ENCODE measurements at places on chromosomes 4 and X.
A peak's percentile ranks its signal among the peaks of the same experiment; 100 is the strongest.

- DNase-seq = no peak
These were observed 368.9 kb upstream of the CTSO start for GRCh38 chr4:156322592-156322991.

DNA sequence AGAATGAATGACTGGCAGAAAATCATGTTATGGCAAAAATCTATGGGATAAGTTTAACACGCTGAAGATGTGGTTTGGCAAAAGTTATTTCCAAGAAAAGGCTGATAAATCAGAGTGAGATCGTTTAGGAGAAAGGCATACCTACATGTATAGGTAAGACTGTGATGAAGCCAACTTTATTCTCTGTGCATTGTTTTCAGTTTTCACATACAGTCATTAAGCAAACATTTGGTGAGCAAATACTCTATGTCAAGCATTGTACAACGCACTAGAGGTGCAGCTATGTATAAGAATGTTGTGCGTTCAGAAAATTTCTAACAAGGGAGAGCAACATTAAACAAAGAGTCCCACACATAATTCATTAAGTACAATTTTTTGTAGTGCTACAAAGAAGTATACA, 121.7 kb downstream of the TEX13A start:
- DNase-seq = no peak

DNA sequence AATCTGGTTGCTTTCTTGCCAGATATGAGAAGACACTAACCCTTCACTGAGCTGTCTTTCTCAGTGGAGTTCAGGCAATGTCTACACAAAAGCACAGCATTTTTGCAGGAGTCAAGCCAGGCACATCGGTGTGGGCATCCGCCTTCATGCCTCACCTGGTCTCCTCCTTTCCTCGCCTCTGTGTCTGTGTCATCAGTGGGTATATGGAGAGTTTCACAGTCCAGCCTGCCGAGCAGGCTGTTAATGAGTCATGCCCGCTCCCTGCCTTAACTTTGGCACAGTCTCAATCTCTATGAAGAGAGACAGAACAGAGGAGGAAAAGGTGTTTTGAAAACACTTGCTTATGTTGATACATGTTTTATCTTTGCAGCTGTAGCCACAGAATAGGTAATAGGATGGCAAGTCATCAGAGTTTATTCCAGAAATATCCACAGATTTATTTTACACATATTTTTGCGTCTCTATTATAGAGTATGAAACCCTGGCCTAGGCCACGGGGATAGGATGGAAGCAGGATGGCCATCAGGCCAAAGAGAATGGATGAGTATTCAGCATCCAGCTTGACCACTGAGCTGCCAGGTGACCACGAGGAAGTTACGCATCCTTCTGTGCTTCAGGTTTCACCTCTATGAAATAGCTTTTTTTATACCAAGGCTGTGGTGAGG, 32.8 kb upstream of the MAML3 start:
- DNase-seq = no peak

- DNase-seq = no peak
These were observed 78.7 kb upstream of the OGT start for GRCh38 chrX:71454222-71454621.

DNA sequence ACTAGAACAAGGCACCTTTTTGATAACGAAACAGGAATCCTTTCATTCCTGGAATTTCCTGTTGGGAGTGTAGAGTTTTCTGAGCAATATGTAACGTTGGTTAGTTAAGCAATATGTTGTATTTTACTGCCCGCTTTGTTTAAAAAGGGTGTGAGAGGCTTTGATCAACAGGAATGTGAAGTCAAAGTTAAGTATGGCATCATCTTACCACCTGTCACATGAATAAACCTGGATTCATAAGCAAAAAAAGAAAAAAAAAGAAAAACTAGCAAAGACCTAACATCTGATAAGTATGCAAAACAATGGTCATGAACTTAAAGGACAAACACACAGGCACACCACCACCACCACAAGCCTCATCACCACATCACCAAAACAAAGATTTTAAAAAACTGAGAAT, 7.1 kb upstream of the CXCL5 start:
- no peak for DNase-seq

DNA sequence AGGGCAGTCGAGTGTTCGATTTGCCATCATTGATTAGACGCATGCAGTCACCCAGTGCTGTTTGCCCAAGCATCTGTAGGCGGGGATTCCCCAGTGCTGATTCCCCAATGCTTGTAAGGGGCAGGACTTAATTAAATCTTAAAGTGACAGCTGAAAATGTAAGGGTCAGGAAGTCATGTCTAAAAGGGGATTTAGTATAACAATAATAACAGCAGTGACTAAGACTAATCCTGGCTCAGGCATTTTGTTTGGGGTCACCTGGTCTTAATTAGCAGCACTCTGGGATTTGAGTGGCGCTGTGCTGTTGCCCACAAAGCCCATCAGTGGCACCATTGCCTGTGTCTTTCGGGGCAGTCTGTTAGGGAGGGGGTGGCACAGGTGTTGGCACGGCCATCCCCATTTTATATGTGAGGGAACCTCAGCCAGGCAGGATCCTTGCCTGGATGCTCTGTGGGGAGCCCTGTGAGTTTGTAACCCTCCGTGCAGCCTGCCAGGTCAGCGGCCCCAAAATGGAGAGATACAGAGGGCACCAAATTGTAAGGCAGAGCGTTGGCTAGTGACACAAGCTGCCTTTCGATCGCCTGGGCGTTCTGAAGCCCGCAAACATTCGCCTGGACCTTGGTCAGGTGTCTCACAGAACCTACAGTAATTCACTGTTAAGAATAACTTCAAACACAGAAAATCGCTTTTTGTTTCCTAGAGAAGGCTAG, 146.7 kb downstream of the TBL1X start:
- DNase-seq = no peak

DNA sequence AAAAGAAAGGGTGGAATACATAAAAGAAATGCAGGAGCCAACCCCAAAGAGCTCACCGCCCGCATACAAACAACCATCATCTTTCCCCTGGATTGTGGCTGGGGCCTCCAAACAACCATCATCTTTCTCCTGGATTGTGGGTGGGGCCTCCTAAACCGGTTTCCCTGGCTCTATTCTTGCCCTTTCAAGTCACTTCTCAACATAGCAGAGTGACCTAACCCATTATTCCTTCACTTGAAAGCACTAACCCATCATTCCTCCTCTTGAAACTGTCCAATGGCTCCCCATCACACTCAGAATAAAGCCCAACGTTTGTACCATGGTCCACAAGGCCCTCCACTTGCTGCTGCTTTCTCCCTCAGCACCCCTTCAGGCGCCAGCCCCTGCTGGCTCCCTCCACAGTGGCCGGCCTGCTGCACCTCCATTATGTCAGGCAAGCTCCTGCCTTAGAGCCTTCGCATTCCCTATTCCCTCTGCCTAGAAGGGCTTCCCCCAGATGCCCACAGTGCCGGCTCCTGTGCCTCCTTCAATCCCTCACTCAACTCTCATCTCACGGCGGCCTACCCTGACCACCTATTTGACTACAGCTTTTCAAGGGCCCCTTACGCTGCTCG, 24.1 kb downstream of the SMIM43 start:
- no peak for DNase-seq

DNA sequence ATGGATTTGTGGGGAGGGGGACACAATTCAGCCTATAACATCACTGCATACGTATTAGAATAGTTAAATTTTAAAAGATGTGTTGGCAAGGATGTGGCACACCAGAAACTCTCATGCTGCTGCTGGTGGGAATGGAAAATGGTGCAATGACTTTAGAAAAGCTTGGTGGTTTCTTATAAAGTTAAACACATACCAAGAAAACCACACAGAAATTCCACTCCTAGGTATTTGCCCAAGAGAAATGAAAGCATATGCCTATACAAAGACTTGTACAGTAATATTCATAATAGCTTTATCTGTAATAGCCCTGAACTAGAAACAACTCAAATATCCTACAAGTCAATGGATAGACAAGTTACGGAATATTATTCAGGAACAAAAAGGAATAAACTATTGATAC, 71.3 kb upstream of the PDHA1 start:
- DNase-seq = peak; percentile 1

GRCh38 chrX:1249101-1249887, 19.3 kb upstream of the CSF2RA start:
- DNase-seq = peak; percentile 50

- DNase-seq = no peak
These were observed 38.7 kb downstream of the PPP1R2C start for GRCh38 chrX:42739258-42739657.

DNA sequence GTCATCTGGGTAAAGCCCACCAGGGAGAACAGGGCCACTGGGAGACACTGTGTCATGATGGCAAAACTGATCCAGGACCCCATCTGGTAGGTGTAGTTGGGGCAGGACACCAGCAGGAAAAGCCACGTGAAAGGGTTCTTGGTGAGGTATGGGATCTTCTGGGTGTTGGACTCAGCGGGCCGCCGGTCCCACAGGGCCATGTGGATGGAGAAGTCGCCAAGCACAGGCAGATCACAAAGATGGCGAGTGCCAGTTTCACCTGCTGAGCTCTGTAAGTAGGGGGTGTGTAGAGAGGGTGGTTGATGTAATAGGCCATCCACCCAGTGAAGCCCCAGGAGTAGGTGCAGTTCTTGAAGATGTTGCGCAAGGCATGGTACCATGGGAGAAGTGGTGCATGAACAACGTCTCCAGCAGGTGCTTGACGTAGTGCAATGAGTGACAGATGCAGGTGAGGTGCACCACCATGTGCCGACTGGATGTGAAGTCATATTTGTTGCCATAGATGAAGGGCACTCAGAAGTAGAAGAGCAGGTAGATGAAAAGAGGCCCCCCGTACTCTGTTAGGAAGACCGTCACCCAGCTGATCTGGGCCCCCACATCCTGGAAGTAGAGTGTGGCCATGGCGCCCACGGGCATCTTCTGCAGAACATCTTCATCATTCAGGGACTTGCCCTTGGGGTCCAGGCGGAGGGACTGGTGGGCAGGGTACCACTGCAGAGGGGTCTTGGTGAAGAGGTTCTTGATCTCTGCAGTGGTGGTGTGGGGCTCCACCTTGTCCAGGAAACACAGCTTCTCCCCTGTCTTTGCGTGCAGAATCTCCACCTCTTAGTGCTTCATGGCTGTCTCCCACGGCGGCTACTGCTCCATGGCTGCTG, 249.3 kb downstream of the ANKRD50 start:
- no peak for DNase-seq

DNA sequence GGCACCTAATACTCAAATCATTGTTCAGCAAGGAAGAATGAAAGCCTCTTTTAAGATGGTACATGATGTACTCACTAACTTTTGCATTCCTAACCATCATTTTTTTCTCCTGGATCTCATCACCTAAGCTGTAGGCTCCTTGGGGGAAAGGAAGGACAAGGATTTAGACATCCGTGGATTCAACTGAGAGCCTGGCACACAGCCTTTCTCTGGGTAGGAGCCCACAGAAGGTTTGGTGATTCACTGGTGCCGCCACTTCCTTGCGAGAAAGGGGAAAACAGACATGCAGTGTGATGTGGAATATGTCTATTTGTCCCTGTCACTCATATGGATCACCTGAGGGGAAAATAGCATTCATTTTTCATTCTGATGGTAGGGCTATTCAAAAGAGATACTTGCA, 147.3 kb downstream of the PCDH7 start:
- no peak for DNase-seq

- no peak for DNase-seq
These were observed 32.4 kb upstream of the BLTP1 start for GRCh38 chr4:122119739-122120138.

DNA sequence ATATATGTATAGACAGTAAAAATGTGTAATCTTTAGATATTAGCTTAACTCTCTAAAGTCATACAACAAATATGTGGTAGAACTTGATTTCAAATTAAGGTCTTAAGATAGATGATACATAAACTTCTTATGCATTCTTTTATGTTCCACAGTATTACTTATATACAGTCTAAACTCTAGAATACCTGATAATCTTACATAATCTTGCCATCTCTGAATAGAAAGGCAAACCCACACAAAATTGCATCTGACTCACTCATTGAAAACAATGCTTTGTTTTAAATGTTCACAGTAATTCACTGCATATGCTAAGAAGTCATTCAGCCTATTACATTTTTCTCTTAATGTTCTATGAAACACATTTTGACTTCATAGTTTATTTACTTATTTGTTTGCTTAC, 10.1 kb downstream of the SULT1B1 start:
- no peak for DNase-seq

DNA sequence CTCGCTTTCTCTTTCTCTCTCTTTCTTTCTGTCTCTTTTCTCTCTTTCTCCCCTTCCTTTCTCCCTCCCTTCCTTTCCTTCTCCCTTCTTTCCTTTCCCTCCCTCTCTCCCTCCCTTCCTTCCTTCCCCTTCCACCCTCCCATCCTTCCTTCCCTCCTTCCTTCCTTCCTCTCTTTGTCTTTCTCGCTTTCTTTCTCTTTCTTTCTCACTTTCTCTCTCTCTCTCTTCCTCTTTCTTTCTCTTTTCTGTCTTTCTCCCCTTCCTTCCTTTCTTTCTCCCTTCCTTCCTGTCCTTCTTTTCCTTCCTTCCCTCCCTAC, 2.1 kb upstream of the SORCS2 start:
- no peak for DNase-seq

DNA sequence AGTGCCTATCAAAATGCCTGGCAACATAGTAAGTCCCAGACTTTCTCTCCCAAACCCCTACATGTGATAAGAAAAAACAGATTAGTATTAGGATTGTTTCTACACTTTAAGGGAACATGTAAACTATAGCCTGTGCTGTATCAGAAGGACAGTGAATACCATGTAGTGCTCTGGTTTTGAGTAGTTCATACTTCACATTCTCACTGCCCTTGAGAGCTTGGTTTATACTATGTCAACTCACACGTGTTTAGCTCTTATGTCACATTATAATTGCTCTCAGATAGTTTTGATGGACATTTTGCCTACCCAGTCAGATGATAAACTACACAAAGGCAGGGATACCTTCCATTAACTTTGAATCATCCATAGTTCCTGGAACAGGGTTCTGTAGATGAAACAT, 58.0 kb upstream of the PGRMC2 start:
- DNase-seq = no peak

- no peak for DNase-seq
These were observed 25.1 kb downstream of the PIR start for GRCh38 chrX:15468036-15468435.

GRCh38 chr4:137531168-137531985, 917 bp downstream of the PCDH18 start:
- no peak for DNase-seq

GRCh38 chrX:139126493-139126892, 404.0 kb upstream of the F9 start:
- DNase-seq = no peak

DNA sequence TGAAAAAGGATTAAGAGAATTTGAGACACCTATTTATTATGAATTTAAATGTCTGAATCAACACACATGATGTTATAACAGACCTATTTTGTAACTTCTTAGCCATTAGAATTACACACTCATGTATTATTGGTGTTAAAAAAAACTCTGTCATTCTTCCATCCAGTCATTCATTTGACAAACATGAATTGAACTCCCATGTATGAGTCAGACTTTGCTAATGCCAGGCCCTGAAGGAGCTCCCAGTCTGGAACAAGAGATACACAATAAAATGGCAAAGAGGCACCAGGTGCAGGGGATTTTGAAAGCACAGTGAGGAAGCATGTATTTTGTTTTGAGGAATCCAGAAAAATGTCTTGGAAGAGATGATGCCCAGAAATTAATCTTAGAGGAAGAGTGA, 87.7 kb upstream of the EFHC2 start:
- DNase-seq = no peak

- no peak for DNase-seq
These were observed 207.1 kb upstream of the DKK2 start for GRCh38 chr4:107243141-107243781.
